EL (cell line): ENCODE measurements at places on chromosomes 7 and 10.

DNA sequence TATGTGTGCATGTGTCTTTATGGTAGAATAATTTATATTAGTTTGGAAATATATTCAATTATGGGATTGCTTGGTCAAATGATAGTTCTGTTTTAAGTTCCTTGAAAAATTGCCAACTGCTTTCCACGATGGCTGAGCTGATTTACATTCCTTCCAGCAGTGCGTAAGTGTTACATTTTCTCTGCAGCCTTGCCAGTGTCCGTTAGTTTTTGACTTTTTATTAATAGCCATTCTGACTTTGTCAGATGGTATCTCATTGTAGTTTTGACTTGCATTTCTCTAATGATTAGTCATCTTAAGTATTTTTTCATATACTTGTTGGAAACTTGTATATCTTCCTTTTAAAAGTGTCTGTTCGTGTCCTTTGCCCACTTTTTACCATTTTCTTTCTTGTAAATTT lies 434.2 kb upstream of the POT1 start:
- no peak for DNase-seq

DNA sequence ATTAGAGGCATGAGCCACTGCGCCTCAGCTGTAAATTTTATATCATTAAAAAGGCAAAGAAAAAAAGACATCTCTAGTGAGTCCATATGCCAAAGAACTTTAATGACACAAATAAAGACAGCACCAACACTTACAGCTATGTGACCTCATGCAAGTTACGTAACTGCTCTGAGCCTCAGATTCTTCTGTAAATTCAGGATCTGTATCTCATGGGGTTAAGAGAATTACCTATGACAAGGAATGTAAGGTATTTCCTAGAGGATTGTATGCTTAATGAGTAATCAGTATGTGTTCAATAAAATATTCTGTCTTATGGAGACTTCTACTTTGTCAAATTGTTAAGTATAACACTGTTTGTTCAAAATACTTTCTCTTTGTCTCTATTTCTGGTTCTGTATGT lies 274.0 kb upstream of the GLI3 start:
- peak; percentile 25 for DNase-seq

DNA sequence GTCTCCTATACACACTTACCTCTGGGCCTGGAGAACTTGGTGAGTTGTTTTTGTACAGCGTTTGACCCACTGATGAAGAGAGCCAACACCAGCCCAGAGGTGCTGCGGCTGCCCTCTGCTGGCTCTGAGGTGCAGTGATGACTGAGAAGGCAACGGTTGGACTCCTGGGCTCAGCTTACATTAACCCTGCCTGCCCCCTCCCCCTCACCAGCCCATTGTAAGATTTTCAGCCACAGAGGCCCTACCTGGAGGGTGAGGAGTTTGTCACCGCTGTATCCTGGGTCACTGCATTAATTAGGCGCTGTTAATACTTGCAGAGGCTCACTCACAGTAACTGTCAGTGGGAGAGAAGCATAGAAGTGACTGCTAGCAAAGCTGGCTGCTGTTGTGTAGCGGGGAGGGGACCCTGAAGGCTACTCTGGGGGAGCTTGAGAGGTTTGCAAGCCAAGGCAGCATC lies 19.0 kb upstream of the ANKRD2 start:
- peak; percentile 71 for DNase-seq

- peak; percentile 19 for DNase-seq
Observed at GRCh38 chr7:141617280-141617679, 66.1 kb downstream of the AGK start.

DNA sequence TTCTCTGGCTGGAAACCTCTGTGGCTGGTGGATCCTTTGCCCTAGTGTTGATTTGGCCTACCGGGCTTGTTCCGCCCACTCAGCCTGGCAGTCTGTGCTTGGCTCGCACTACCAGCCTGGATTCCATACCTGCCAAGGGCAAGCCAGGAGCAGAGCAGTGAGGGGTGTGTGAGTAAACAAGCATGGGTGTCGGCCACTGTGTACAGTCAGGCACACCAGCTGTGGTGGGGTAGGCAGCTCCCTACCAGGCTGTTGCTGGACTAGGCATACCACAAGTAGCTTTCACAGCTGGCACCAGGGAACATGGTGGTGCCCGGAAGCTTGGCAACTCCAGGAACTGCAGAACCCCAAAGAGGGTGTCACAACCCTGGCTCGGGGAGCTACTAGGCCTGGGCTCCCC lies 942.9 kb upstream of the LRRN3 start:
- no peak for DNase-seq

DNA sequence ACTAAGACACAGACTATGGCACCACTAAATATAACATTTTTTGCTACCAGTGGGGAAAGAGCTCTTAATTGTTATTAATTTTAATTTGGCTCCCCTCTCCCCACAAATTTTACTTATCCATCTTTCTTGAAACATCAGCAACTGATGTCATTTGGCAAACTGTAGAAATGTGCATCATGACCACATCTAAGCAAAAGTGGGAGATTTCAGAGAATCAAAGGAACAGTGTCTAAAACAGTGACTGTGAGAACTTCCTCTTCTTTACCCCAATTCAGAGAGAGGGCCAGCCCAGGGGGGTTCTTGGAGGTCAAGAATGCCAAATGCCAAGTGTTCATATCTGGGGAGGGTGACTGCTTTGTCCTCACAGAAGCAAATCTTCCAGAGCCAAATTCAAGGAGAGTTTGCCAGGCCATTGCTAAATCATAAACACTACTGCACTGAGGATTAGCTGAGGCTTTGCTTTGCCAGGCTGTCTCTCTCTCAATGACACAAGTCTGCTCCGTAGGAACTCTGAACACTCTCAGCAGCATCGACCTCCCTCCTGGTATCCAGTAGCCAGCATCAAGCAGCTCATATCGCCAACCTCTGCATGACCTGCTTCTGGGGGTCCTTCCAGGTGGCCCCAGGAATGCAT lies 65.6 kb downstream of the ITIH5 start:
- DNase-seq = no peak

GRCh38 chr10:114822444-114823076 lies 980 bp downstream of the FHIP2A start:
- DNase-seq = peak; percentile 52

DNA sequence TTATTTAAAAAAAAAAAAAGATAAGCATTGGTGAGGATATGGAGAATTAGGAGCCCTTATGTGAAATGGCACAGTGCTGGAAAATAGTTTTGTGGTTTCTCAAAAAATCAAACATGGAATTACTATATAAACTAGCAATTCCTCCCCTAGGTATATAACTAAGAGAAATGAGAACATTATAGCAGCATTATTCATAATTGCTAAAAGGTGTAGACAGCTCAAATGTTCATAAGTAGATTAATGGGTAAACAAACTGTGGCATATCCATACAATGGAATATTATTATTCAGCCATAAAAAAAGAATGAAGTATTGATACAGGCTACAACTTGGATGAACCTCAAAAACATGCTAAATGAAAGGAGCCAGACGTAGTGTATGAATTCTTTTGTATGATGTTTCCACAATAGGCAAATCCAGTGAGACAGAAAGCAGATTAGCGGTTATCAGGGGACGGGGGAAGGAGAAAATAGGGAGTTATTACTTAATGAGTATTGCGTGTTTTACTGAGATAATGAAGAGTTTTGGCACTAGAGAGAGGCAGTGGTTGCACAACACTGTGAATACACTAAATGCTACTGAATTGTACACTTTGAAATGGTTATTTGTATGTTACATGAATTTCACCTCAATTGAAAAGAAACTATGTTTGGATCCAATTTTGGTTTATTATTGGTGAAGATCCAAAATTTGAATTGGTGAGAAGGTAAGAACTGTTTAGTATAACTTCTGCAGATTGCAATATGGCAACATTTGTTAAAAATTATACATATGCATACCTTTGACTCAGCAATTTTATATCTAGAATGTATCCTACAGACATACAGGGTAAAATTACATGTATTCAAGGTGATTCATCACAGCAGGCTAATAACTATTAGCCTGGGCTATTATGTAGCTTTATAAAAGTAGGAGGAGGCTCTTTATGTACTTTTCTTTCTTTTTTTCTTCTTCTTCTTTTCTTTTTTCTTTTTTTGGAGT lies 69.7 kb downstream of the VCL start:
- DNase-seq = no peak

GRCh38 chr7:98314469-98314868 lies 33.0 kb downstream of the BRI3 start:
- DNase-seq = no peak

DNA sequence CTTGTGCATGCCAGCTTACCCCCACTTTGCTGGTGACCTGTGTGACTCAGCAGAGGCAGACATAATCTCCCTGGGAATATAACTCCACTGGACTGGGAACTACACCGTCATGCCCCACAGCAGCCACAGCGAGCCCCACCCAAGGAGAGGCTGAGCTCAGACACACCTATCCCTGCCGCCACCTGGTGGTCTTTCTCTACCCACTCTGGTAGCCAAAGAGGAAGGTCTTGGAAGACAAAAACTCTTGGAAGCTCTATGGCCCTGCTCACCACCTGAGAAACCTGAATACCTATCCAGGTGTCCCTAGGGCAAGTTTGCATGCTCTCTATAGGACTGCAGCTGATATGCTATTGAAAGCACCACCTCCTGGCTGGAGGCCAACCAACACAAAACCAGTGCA lies 48.1 kb downstream of the MYO3A start:
- DNase-seq = no peak
